ENCODE measurements at places on chromosomes 1 and 21.

- DNase-seq: no peak
Observed at GRCh38 chr1:211648336-211648735, 27.1 kb downstream of the NEK2 start.

GRCh38 chr1:63087966-63088365, 234.4 kb upstream of the FOXD3 start:
- DNase-seq: peak; percentile 68

GRCh38 chr1:44609412-44609767, 64.9 kb downstream of the TMEM53 start:
- DNase-seq: no peak

GRCh38 chr1:26336477-26337205, 17.3 kb downstream of the CRYBG2 start:
- DNase-seq: no peak

- no peak for DNase-seq
Observed at GRCh38 chr1:175320804-175321203, 128.2 kb upstream of the KIAA0040 start.

DNA sequence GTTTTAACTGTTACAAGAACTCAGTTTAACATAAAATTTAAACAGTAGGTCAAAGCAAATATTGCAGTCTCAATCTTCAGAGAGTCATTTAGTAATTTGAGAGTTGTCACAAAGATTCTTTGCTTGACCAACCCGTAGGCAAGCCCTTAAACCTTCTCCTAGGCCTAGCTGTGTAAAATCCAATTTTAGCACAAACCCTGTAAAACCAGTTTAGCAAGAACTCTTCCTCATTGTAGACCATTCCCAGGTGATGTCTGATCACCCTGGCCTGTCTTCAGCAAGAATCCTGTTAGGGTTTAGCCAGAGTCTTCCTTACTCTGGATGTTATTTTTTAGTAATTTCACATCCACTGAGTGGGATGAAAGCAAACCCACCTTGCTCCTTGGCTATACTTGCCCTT, 30.1 kb downstream of the LRIG2 start:
- no peak for DNase-seq

DNA sequence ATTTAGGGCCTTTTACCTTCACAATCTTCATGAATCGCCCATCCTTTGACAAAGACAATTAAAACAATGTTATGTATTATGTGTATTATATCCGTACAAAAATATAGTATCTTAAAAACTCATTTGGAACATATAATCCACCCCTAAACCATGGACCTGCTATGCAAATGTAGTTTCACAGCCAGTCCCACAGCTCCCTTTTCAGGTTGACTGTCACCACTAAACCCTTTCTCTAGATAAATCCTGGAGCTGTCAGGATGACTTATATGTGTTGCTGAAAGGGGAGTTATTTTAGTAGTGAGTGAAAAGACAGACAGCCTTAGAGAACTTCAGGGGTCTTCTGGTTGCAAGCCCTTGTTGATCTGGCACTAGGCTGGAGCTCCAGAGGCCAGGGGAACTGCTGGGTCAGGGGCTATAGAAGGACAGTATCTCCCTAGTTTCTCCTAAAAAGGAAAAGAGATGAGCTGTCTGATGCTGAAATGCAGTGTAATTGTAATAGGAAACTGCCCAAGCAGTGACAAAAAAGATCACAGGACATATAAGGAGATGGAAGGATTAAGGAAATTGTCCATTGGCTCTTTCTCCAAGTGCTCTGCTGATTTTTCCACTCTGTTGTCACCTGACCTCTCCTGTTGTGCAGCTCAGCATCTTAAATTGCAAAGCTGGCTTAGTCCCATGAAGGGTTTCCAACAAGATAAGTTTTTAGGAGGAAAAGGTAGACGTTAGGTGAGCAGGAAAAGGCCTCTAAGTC, 127.7 kb downstream of the S1PR1 start:
- no peak for DNase-seq

GRCh38 chr1:245797592-245798348, 643.0 kb downstream of the KIF26B start:
- DNase-seq: no peak

DNA sequence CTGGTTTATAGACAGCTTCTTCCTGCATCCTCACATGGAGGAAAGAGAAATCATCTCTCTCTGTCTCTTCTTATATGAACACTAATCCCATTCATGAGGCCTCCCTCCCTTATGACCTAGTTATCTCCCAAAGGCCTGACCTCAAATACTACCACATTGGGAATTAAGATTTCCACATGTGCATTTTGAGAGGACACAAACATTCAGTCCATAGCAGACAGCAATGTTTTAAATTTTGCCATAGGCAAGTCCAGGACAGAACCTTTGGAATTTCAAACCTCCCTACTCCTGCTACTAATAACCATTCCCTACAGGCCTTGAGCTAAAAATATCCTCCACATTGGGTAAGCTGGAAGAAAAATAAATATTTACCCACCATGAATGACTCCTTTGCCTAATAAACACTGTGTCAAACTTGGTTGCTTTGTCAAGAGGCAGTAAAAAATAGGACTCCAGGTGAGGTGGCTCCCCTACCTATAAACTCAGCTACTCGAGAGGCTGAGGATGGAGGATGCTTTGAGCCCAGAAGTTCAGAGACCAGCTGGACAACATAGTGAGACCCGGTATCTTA, 113.7 kb downstream of the ZNF281 start:
- DNase-seq: no peak

DNA sequence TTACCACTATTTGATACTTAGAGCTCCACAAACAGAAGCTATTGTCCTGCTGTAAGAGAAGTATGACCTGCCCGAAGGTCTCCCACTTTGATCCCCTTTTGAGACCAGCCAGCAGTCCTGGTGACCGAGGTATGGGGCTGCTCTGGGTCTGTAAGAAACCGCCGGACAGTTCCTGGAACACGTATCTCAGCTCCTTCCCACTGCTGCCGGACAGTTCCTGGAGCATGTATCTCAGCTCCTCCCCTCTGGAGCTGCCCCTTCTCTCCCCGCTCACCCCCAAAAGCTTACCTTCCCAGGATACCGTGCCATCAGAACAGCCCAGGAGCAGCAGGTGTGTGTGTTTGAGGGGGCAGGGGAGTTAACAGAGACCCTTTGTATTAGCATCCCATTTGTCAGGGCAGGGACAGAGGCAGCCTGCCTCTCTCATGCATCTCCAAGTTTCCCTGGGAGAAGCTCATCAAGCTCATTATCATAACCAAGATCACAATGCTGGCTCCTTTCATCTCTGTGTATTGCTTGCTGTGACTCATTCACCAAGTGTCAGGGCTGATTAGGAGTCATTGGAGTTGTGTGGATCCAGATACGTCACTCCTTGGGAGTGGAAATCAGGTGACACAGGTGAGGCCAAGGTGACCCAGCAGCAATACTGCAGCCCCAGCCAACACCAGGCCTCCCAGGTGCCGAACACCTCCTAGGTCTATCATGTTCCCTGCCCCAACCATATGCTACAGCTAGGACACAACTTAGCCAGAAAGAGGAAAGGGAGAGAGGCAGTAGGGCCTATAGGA, 25.3 kb downstream of the OPTC start:
- DNase-seq: no peak

DNA sequence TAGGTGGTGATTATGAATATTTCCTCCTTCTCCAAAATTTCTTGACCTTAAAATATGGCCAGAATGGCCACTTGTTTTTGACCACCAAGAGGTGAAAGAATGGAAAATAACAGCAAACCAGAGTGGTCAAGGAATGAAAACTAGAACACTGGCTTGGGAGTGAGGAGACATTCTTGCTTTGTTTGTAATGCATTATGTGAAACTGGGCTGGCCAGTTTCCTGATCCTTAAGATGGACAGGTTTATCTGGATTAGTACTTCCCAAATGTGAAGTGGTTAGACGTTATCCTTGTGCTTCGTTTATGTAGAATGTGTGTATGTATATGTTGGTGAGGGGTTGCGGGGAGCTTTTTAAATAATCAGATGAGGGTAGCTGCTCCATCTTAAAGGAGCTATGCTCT, 12.8 kb downstream of the PLA2G4A start:
- DNase-seq: no peak

GRCh38 chr1:225581186-225581585, 71.7 kb downstream of the ENAH start:
- no peak for DNase-seq

DNA sequence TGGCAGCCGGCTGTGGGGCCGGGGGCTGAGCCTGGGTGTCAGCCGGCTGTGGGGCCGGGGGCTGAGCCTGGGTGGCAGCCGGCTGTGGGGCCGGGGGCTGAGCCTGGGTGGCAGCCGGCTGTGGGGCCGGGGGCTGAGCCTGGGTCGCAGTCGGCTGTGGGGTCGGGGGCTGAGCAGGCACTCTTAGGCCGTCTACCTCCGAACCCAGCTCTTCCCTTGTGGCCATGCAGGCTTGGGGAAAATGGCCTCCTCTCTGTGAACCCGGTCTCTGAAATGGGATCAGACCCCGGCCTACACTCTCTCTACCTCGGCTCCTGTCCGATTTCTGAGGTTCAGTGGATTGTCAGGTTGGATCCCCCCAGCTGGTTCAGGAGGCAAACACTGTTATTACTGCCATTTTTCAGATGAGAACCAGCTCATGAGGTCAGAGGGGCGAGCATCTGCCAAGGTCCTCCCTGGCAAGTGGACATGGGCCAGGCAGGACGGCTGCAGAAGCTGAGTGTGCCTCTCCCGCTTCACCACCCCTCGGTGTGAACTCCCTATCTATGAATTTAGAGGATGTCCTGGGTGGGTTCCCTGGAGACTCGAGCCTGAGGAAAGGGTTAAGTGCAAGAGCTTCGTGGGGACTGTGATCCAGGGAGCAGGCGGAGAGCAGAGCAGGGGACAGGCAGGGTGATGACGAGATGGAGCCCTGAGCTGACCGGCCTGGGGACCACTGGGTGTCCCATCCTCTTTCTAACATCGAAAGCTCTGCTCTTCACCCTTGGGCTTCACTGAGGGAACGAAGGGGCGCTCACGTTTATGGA, 10.9 kb upstream of the COL18A1 start:
- DNase-seq: no peak

DNA sequence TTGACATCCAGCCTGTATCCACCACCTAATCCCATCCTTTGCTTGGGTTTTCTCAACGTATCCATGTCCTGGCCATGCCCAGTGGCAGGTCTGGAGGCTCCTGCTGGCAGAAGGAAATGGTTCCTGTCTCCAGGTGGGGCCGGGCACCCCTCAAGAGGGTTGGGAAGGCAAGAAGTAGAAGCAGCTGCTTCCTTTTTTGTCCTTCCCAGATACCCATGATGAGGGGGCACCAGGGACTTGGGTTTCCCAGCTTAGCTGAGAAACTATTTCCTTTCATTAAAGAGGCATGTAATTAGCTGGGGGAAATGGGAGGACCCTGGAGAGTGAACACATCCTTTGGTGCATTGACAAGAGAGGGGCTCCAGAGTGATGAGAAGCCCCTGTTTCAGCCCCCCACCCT, 21.1 kb upstream of the SLC45A3 start:
- DNase-seq: no peak

- DNase-seq: peak; percentile 9
Observed at GRCh38 chr1:117231748-117232373, 21.1 kb upstream of the VTCN1 start.

- peak; percentile 54 for DNase-seq
Observed at GRCh38 chr1:207863893-207864535, 46.9 kb downstream of the CD34 start.

All from pons (tissue), 1 donor.